ENCODE measurements at places on chromosomes 1 and 21.

- no peak for DNase-seq
These were observed 6.8 kb downstream of the MAP7D1 start for GRCh38 chr1:36162680-36163239.

DNA sequence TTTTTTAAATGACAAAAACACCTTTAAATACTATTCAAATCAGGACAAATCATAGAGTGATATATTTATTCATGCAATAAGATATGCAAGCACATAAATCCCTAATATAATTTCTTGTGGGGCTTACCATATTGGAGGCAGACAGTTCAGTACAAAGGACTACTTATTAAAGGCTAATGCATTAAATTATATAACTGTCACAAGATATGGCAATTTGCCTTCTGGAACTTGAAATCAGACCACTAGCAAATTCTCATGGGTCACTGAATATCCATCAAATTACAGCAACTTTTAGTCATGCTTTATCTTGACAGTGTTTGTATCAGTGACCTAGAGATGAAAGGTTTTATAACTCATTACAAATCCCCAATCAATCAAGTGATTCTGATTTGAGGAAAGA, 54.1 kb upstream of the NCAM2 start:
- no peak for DNase-seq

DNA sequence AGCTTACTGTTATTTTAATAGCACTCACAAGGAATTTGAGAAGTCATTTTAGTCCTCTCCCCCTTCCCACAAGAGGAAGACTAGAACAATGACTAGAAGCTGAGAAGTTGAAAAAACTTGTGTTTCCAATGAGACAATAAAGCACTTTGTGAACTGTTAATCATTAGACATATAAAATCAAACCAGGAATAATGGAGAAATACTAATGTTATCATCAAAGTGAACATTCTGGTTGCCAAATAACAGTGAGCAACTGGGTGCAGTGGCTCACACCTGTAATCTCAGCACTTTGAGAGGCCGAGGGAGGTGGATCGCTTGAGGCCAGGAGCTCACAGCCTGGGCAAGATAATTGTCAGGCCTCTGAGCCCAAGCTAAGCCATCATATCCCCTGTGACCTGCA, 54.0 kb upstream of the RASAL2 start:
- DNase-seq: no peak

DNA sequence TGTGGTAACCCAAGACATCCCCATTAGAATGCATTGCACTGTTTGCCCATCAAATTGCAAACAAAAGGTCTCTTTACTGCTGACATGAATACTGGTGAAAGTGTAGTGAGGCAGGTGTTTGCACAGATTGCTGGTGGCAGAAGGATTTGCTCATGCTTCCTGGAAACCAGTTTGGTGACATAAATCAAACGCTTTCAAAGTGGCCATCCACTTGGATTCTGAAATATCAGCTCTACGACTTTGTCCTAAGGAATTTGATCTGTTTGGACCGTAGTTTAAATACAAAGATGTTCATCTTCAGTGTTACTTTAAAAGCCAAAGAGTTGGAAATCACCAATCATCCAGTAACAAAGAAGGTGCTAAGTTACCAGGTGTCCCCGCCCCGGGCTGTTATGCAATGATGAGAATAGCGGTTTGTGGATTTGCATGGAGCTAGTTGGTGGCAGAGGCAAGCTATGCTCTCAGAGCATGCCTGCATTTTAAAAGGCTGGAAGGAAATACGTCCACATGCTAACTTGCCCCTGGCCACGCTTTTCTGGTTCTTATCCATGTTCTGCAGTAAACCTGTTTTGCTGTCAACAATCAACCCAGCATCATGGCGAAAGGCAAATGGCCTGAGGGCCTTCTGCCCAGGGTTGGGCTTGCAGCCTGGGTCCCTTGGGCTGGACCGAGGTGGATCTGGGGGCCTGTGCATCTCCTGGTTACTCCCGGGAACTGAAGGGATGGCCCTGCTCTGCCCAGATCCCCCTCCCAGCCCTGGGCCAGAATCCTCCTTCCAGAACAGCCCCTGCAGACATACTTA, 49.2 kb downstream of the UMODL1 start:
- DNase-seq: no peak

DNA sequence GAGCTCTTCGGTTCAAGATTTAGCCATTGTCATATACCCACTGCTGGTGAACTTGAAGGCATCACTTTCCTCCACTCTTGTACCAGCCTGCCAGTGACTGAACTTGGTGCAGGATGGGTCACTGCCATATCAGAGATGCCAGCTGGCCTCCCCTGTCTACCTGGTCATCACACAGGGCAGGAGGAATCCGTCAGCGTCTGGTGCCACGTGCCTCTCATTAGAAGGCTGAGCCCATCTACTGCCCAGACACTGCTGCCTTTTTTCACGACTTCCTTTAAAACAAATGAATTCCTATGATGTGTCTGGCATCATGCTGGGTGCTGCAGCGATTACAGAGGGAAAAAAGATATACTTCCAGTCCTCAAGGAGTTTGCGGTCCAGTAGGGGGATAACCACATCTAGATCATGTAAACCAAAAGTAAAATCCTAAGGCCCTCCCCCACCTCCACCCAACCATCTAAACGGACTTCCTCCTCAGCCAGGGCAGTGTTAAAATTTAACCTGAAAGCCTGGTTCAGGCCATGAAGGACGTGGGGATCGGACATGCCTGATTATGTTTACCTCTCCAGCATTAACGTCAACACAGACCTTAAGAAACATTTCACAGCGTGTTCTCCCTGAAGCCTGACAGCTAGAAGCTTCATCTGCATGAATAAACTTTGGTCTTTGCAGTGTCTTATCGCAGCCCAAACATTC, 29.2 kb upstream of the PDE9A start:
- DNase-seq: no peak

GRCh38 chr1:153945795-153946621, 510 bp downstream of the DENND4B start:
- no peak for DNase-seq

DNA sequence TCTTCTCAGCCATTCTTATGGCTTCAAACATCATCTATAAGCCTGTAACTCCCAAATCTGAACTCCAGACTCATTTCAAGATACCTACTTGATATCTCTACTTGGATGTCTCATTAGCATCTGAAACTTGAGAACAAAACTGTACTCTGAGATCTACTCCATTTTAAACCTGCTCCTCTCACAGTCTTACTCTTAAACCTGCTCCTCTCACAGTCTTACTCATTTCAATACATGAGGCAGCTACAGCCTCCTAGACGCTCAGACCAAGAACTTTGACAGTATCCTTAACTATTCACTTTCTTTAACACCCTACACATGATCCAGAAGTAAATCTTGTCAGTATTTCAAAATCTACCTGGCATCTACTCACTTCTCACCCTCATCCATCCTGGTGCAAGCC, 54.3 kb downstream of the NBPF6 start:
- DNase-seq: no peak

DNA sequence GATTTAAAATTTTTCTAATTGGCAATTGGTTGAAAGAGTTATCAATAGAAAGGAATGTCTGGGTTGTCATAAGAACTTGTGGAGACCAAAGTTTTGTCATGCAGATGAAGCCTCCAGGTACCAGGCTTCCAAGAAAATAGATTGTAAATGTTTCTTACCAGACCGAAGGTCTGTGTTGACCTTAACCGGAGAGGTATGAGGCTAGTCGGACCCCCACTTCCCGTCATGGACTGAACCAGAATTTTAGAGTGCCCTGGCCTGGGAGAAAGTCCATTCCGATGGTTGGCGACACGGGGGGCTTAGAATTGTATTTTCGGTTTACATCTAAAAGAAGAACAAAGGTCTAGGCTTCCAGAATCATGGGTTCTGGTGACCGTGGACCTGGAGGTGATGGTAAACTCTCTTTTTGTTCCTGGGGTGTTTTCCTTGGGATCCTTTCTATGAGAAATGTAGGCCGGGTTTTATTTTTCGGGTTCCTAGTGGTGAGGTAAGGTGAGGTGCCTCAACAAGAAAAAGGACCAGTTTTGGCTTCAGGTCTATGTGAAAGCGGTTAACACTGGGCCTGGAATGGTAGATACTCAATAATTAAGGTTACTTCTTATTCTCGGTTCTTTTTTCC, 405 bp upstream of the UHMK1 start:
- no peak for DNase-seq

DNA sequence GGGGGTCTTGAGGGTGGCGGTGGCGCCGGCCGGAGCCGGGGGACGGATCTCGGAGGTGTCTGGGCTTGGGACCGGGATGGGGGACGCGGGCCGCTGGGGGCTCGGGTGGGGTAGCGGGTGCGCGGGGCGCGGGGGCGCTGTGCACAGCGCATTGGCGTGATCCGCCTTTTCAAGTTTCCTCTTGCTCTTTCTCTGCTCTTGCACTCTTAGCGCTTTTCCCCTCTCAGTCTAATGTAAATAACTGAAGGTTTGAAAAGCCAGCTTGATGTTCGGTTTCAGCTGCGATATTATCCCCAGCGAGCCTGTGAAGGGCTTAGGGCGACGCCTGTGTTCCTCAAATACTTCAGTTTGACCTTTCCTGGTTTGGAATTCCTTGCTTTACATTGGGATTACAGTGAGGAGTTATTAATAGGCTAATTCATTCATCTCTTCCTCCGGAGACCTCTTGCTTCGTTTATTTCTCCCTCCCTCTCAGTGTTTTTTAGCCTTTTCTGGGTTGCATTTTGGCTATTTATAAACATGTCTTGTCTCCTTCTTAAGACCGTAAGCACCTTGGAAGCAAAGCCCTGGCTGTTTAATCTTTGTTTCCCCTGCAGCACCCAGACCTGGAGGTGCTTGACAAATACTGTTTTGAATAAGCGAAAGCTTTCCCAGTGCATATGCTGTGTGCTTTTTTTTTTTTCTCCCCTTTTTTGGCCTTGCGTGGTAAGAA, 693 bp downstream of the RAB4A start:
- no peak for DNase-seq

- DNase-seq: no peak
These were observed 12.1 kb upstream of the PROK1 start for GRCh38 chr1:110438893-110439292.

GRCh38 chr1:9345922-9346321, 53.2 kb downstream of the SPSB1 start:
- DNase-seq: no peak

- DNase-seq: no peak
These were observed 566.9 kb upstream of the ZP4 start for GRCh38 chr1:238457610-238458009.

- no peak for DNase-seq
These were observed 102.2 kb upstream of the JUN start for GRCh38 chr1:58885998-58886397.

DNA sequence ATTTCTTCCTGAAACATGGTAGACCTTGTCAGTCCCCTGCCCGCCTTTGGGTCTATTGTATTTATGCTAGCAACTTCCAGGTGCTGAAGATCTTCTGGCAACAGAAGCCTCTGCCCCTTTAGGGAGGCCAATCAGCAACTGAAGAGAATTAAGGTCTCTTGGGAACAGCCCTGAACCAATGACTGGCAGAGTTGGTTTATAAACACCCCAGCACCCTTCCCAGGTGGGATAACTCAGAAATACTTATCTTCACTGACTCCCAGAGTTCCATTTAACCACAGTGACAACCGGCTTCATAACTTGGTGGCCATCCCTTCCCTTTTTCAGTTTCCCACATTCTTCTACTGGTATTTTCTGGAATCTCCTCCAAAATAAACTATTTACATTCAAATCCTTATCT, 27.2 kb upstream of the TMCO1 start:
- DNase-seq: no peak

- DNase-seq: no peak
These were observed 25.3 kb upstream of the BTG2 start for GRCh38 chr1:203280061-203280460.

DNA sequence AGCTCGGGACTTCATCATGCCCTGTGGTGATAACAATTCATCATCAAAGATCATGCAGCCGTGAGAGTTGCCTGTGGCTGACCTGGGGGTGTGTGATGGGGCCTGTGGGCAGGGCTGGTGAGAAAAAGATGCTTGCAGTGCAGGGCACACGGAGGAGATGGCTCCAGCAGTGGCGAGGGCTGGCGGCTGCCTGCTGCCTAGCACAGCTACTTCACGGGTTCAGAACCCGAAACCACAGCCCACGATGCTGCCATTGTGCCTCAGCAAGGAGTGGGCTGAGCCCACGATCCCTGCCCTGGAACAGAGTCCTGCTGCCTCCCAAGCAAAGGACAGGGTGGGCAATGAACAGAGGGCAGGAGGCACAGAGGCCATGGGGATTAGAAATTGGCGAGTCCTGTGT, 631 bp upstream of the KRTAP10-9 start:
- DNase-seq: no peak

GRCh38 chr1:24895511-24895910, 34.6 kb downstream of the RUNX3 start:
- DNase-seq: no peak

- no peak for DNase-seq
These were observed 1685.4 kb downstream of the MRPL39 start for GRCh38 chr21:23921670-23922418.

DNA sequence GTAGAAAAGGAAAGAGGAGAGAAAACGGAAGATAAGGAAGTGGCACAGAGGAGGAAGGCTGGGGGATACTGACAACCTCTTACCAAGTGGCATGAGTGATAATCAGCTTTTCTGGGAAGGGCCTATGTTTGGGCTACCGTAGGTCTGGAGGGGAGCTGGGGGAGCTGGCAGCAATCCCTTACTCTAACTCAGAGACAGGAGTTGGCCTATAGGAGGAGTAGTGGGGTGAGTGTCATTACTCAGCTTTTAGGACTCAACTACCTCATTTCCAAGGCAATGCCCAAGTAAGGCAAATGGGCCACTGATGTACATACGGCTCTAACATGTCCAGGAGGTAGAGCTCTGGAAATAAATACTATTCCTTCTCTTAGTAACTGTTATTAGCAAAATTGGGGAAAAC, 48.7 kb upstream of the DMRTA2 start:
- no peak for DNase-seq

- DNase-seq: no peak
These were observed 54.7 kb downstream of the UMODL1 start for GRCh38 chr21:42125571-42126544.

- DNase-seq: no peak
These were observed 609.6 kb downstream of the BRINP3 start for GRCh38 chr1:189868021-189868420.

- no peak for DNase-seq
These were observed 31.2 kb upstream of the CSF3R start for GRCh38 chr1:36513676-36514473.

DNA sequence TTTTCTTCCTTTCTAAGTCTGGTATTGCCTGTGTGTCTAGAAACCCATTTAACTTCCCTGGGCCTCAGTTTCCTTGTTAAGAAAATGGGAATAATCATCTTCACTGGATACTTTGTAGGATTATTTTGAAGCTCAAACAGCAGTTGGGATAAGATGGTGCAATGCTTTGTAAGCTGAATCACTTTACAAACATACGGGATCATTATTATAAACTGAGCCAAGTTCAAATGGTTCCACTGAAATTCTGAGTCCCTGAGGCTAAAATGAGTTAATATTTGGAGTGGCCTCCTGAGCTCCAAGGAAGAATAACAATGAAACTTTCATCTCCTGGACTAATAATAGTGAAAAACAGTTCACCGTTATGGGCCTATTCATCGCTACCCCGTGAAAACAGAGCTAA, 388.0 kb downstream of the PLPP3 start:
- no peak for DNase-seq

- DNase-seq: no peak
These were observed 71.3 kb upstream of the NGF start for GRCh38 chr1:115409094-115410015.
